ENCODE measurements at places on chromosomes 6 and 20.

DNA sequence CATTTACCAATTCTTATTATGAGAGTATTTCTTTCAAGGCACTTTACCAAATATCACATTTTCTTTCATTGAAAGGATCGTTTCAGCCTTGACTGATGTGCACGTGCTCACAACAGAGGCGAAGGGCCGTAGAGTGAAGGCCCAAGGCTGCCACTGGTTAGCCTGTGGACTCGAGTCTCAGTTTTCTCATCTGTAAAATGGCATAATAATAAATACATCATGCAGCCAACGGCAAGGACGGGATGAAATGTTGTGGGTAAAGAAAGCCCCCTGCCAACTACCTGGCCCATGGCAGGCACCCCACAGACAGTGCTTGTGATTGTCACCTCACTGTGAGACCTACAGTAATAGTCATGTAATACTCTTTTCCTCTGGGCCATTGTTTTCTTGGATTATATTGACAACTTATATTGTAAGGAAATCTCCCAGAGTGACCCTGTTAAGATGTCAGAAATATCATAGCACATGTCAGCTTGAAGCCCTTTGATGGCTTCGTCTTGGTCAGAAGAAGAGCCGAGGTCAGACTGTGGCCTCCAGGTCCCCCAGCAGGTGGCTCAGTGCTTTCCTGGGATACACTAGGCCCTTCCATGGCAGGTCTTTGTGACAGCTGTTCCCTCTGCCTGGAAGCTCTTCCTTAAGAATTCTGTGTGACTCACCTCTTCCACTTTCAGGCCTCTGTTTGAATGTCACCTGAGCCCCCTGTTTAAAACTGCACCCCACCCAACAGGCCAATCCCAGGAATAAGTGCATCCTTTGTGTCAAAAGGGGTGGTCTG is 36.3 kb downstream of the FAM50B start:
- peak; percentile 85 for DNase-seq

GRCh38 chr6:15386756-15387112 is 140.9 kb downstream of the JARID2 start:
- DNase-seq, result no peak

GRCh38 chr6:124881898-124882578 is 80.2 kb upstream of the RNF217 start:
- peak; percentile 54 for DNase-seq

DNA sequence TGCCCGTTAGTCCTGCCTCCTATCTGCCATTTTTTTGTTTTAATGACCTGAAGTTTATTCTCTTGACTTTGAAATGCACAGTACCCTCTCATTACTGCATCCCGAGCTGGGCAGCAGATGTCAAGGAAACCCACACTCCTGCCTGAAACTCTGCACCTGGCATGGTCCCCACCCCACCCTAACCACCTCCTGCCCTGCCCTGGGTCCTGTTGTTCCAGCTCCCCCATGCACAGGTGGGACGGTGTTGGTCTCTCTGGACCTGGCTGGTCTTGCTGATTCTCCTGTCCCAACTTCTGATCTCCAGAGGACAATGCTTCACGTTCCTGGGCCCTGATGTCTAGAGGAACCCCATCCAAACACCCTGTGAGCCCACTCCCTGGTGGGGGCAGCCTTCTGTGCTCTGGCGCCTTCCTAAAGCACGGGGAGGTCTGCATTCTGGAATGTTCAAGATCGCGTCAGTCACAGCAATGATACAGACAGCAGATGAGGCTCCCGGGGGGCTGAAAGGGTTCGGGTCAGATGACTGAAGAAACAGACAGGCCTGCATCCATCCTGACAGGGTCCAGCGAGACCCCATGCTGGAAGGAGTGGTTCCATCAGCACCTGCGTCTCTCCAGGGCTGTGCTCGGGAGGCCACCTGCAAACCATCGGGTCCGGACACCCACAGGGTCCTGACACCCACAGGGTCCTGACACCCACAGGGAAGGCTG is 73.6 kb downstream of the ERMARD start:
- no peak for DNase-seq

- DNase-seq, result no peak
Measured at GRCh38 chr20:38214256-38215193, 46.0 kb downstream of the KIAA1755 start.

DNA sequence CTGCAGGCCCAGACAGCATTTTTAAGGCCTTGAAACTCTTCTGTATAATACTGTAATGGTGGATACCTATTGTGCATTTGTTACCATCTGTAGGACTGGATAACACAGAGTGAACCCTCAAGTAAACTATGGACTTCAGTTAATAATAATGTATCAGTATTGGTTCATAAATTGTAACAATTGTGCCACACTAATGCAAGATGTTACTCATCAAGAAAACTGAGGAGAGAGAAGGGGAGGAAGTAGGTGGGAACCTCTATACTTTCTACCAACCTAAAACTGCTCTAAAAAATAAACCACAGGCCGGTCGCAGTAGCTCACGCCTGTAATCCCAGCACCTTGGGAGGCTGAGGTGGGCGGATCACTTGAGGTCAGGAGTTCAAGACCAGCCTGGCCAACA is 10.8 kb downstream of the MAPK13 start:
- DNase-seq, result no peak

GRCh38 chr20:36631646-36632045 is 14.3 kb downstream of the SLA2 start:
- no peak for DNase-seq

Measured in mesendoderm (in vitro differentiated cells).